ENCODE measurements at places on chromosomes 12 and 14.
A peak's percentile ranks its signal among the peaks of the same experiment; 100 is the strongest.

DNA sequence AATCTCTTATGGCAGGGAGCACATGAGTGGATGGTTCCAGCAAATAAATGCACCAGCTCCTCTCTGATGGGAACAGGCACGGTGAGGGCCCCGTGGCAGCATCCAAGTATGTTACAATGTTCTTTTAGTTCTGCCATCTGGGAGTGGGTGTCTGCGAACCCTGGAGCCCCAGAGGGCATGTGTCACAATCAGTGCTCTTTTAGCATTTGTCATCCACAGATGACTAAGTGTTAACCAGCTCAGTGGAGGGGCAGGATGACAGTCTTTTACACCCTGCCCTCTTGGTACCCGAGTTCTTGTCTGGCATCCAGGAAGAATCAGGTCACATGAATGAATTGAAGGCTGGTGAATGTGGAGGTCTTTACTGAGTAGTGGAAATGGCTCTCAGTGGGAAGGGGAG, 560.4 kb upstream of the FLRT2 start:
- peak; percentile 21 for DNase-seq

DNA sequence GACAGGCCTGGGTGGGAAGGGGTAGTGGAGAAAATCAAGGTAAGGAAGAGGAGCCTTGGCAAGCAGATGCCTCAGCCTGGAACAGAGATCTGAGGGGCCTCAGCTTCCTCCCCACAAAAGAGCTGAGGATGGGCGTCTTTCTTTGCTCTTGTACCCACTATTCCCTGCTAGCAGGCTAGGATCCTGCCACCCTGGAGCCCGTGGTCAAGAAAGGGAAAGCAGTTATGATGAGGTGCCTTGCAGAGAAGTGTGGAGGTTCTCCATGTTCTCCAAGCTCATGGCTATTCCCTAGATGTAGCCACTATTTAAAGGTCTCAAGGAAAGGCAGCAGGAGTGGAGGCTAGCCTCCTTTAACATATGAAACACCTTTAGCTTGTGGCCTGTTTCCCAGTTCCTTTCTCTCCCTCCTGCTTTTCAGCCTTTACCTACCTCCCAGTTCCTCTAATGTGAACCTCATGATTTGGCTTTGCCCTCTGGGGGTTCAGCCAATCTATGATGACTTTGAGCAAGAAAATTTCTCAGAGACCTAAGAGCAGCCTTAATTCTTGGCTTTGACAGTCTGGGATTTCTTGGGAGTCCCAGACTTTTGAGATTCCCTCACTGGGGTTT, 1.1 kb downstream of the IKZF4 start:
- DNase-seq: no peak

DNA sequence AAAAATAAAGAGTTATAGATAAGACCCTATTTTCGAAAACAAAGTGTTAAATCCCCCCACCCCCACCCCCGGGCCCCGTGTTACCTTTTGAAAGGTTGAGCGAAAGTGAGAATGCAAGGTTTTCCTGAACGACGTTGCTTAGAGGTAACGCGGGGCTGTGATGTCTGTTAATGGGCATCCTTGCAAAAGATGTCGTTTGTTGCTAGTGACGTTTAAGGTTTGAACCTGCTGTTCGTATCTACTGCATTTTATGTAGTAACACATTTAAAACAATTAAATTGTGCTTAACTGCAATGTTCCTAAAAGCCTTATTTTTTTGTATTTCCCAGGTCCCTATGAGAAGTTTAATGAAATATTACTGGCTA, 1.2 kb downstream of the CPSF6 start:
- peak; percentile 15 for DNase-seq

GRCh38 chr14:60197629-60198303, 32.6 kb upstream of the DHRS7 start:
- peak; percentile 77 for DNase-seq

- DNase-seq: no peak
Observed at GRCh38 chr14:68369281-68370056, 423.4 kb downstream of the ZFP36L1 start.

- peak; percentile 74 for DNase-seq
Observed at GRCh38 chr12:120583478-120584030, 2.4 kb upstream of the POP5 start.

- DNase-seq: no peak
Observed at GRCh38 chr14:81263777-81264410, 43.1 kb upstream of the GTF2A1 start.

- DNase-seq: no peak
Observed at GRCh38 chr12:91140026-91140931, 29.0 kb upstream of the LUM start.

GRCh38 chr14:77106666-77107065, 8.6 kb downstream of the CIPC start:
- DNase-seq: no peak

- DNase-seq: peak; percentile 97
Observed at GRCh38 chr12:47277972-47278448, 198.3 kb upstream of the AMIGO2 start.

DNA sequence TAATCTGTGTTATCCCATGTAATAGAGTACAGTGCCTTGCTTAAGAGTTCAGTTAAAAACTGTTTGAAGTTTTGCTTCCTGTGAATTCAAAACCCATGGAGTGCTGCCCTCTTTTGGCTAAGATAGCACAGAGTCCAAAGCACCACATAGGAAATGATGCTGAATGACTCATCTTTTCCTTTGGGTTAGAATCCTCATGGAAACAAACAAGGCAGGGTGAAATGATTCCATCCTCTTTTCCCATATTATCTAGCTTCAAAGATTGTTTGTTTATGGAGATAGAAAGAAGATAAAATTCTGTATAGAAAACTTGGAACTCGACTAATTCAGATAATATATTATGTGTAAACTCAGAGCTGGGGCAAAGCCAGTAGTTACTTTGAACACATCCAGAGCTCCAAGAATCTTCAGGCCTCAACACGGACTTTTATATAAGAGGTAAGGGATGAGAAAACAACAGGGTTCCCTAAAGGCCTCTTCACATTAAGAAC, 87.4 kb downstream of the OTOGL start:
- DNase-seq: peak; percentile 87

DNA sequence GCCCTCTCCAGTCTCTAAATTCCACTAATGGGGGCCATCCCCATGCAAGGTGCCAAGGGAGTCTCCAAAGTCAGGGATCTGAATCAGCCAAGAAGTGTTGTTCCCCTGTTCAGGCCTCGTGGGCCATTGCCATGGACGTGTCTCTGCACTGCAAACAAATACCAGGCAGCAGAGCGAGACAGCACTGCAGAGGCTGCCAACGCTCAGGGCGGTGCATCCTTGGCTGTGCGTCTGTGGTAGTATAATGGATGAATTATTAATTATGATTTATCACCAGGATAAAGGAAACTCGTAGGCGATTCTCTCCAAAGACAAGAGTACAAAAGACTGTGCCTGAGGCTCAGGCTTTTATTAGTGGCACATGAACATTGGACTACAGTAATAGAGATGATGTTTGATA, 122.3 kb upstream of the NTF3 start:
- DNase-seq: peak; percentile 82

GRCh38 chr12:26304273-26304672, 108.9 kb downstream of the SSPN start:
- no peak for DNase-seq

GRCh38 chr14:31170411-31170810, 37.2 kb downstream of the HECTD1 start:
- peak; percentile 37 for DNase-seq

GRCh38 chr12:49548822-49549648, 10.2 kb downstream of the KCNH3 start:
- no peak for DNase-seq

DNA sequence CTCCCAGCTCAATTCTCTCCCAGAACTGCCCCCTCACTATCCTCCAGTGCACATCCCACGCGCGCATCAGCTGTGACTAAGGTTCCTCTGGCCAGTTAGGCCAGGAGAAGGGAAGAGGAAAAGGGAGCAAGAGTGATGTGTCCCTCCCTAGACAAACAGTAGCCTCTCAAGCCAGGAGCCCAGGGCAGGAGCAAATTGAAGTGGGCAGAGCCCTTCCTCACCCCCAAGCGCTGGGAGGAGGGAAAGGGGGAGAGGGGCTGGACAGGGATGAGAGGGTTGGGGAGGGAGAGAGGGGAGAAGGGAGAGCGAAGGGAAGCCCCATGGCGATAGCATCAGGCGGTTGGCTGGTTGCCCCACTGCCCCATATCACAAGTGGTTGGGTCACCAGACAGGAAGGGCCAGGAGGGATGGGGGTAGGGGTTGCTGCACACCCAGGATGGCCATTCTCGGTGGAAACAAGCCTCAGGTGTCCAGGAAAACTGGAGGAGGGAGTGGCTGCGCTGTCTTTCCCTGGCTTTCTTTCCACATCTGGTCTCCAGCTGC, 1.1 kb downstream of the CD63 start:
- DNase-seq: peak; percentile 78

GRCh38 chr12:113050795-113051194, 5.7 kb upstream of the DTX1 start:
- DNase-seq: no peak

DNA sequence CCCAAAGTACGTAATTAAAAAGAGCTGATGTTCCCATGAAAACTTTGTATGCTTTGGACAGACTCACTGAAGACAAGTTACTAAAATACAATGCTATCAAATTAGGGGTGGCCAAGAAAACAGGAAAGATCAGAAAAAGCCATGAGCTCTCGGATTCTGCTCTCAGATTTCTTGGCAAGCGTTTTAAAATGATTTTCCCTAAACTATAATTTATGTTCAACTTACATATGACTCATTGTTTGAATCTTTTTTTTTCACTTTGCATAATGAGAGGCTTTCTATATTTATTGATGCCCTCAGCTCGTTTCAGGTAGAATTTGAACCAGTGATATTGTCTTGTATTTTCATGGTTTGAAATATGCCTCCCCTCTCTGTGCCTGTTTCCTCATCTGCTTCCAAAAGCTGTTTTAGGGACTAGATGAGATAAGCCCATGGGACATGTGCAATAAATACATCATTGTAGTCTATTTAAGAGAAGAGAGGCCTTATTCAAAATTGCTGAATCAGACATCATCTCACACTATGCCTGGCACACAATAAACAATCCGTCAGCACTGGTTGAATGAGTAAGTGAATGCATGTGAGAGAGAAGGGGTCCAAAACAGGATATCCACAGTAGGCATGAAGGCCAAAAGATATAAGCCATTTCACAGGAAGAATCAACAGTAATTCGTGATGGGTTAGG, 4.7 kb upstream of the IPO8 start:
- no peak for DNase-seq

GRCh38 chr12:121038861-121039668, at the start of gene OASL:
Gene OASL (minus strand): TSS chr12:121039246. CDS start chr12:121038971, 275 bp downstream.
- DNase-seq: peak; percentile 55
